NCI-H524 treated with DMSO at 0.1 percent for 48 hours (cell line): ENCODE measurements at places on chromosomes 11 and 22.
A peak's percentile ranks its signal among the peaks of the same experiment; 100 is the strongest.

DNA sequence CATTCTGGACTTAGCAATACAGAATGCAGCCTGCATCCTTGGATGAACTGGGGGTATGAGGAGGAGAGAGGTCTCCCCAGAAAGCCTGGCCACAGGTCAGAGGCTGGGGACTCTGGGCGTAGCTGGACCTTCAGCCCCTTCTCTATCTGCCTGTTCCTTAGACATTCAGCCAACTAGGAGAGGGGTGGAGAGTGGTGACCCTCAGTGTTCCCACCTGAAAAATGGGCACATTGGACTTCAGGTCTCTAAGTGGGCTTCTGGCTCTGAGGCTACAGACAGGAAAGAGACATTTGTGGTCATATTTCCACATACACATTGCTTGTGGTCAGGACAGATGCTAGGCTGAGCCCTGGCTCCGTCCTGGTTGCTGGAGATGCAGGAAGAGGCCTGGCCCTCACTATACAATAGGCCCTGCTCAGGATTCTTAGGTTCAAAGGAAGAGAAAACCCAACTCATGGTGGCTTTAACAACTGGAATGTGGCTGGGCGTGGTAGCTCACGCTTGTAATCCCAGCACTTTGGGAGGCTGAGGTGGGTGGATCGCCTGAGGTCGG is 30.1 kb upstream of the CBX7 start:
- no peak for DNase-seq

DNA sequence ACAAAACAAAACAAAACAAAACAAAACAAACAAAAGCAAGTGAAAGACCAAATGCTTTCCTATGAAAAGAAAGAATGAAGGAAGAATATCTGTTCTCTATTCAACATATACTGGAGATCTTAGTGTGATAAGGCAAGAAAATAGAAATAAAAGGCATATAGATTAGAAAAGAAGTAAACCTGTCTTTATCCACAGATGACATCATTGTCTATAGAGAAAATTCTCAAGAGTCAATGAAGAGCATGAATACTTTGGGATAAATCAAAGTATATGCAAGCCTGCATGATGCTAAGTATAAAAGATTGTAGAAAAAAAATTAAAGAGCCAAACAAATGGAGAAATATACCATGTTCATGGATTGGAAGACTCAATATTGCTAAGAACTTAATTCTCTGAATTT is 17.6 kb downstream of the C2CD3 start:
- no peak for DNase-seq

DNA sequence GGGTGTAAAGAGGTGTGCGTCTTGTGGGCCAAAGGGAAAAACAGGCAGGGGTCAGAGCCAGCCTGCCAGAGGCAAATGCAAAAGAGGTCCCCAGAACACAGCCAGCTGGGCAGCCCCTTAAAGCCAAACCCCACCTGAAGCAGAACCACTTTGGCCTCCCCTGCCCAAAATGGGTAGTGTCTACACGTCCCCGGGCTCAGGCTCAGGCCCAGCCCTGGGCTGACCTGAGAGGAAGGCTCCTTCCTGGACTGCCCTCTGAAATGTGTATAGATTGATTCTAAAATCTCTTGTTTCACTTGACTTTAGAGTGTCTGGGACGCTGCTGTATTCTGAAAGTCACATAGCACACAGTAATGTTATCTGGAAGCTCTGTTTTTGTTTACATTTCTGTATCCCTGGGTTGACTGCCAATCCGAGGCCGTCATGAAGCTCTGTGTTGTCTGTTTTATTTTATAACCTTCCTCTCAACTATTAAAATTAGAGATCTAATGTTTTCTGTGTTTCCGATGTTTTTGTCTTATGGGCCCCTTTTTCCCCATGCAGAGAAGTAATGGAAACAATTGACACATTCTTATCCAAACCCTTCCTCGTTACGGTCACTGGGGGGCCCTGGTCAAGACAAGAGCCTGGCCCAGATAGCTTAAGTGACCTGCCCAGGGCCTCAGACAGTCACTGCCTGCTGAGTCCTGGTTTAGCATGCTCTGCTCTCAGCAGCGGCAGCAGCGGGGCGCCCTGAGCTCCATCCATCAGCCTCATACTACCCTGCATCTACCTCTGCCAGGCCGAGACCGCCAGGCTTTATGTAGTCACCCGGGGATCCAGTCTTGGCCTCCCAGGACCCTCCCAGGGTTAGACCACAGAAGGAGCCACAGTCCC is 10.1 kb downstream of the OVOL1 start:
- no peak for DNase-seq

- DNase-seq, result no peak
Measured at GRCh38 chr11:68168694-68169093, 44.4 kb downstream of the KMT5B start.

- peak; percentile 2 for DNase-seq
Measured at GRCh38 chr22:30262917-30263741, 3.5 kb downstream of the OSM start.

DNA sequence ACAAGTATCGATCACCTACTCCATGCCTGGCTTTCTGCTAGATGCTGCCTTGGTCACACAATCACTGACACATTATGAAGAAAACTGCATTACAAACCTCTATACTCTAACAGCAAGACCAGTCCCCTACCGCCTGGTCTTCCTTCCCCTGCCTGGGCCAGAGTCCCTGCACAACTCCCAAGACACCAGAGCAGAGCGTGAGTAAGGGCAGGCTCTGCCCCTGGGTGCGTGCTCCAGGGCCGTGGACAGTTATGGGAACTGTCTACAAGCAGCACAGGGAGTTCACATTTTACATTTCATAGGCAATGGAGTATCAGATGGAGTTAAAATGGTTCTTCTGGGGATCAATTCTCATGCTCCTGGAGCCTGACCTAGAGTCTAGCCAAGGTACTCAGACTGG is 6.5 kb downstream of the FZD4 start:
- DNase-seq, result no peak

- DNase-seq, result peak; percentile 27
Measured at GRCh38 chr11:112525844-112526590, 265.4 kb upstream of the PLET1 start.

GRCh38 chr11:135004495-135004894 is 592.5 kb upstream of the B3GAT1 start:
- DNase-seq, result no peak

DNA sequence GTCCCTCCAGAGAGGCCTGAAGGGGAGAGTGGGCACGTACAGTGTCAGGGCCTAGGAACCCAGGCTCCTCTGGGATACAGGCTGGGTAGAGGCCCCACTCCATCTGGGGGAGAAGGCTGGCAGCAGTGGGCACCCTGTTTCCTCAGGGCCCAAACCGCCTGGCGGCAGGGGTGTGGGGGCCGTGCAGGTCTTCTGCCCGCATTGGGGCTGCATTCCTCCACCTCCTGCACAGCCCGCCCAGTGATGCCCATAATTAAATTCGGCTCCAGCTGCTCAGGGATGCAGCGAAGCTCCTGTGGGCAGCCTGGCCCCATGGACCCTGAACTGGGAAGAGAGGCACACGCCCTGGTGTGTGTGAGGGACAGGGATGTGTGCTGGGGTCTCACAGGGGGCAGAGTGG is 35.4 kb downstream of the KCNQ1OT1 start:
- no peak for DNase-seq

- DNase-seq, result no peak
Measured at GRCh38 chr11:117146521-117146920, 2.4 kb downstream of the PAFAH1B2 start.

- DNase-seq, result no peak
Measured at GRCh38 chr22:49561338-49561737, 266.3 kb downstream of the BRD1 start.
